ENCODE measurements at places on chromosomes 1 and 21.

DNA sequence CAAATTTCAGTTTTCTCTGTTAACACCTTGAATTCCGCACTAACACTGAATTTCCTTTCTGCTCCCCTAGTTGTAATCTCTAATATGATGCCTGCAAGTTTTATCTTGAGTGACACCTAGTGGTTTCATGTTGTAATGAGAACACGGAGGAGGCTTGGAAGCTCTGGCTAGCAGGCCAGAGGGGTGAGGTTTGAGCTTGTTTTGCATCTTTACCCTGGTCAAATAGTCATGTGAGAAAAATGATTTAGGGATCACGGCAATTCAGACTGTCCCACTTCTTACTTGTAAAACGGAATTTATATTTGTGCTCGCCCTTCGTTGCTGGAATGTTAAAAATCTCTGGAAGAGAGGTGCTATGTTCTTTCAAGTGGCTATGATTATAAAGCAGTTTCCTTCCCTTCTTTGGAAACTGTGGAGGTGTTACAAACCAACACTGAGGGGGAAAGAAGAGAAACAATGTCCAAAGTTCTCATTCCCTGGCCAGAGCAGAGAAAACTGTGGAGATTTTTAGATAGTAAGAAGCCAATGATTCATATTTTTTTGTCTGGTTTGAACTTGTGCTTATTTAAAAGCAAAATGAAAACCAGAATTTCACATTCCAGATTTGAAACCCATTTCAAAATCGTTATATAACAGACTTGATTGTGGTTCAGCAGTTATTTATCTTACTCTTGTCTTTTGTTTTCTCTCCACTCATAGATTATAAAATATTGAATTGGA, 5.3 kb upstream of the MROH9 start:
- DNase-seq, result peak; percentile 76

DNA sequence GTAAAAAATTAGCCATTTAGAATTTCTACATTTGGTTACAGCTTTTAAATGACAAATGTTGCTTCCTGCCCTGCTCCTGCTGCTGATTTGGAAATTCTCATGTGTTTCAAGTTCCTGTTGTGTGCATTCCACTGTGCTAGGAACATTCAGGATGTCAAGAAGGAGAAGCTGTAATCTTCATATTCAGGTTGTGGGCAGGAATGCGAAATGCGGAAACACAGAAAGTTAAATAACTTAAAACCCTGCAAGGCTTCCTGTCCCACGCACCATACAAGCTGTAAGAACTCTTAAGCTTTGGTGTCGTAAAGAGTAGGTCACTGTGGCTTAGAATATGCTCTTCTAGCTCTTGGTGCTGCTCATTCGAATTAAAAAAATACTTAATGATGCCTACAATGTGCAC, 52.6 kb downstream of the S100B start:
- DNase-seq, result no peak

GRCh38 chr1:26417111-26417759, 6.6 kb downstream of the LIN28A start:
- DNase-seq, result peak; percentile 79

GRCh38 chr1:23286401-23286800, 57.7 kb downstream of the HNRNPR start:
- DNase-seq, result no peak

DNA sequence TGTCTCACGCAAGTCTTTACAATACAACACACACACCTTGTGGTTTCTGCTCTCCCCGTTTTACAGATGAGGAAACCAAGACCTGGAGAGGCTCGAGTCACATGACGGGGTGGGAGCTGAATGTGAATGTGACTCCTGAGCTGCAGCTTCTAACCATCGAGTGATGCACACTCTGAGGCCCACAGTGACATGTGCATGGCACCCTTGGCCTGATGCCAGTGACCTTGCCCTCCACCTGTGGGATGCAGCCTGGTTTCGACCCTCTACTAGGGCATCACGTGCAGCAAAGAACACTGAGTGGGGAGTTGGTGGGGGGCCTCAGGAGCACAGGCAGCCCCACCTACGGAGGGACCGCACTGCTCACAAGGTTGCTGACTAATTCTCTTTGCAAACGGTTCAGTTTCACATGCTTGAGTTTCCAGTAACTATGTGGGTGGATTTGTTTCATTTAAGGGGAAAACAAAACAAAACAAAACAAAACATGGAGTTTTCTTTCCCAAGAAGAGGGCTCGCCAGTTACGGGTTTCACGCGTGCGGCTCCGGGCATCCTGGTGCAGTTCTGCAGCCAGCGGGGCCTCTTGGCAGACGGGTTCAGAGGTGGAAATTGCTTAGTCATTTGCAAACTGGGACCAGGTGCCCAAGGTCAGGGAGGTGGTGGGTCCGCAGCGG, 22.9 kb downstream of the SPSB1 start:
- DNase-seq, result peak; percentile 86

- no peak for DNase-seq
Observed at GRCh38 chr21:31772674-31773555, 41.0 kb upstream of the SCAF4 start.

GRCh38 chr1:27887215-27888021, 15.1 kb downstream of the THEMIS2 start:
- no peak for DNase-seq

DNA sequence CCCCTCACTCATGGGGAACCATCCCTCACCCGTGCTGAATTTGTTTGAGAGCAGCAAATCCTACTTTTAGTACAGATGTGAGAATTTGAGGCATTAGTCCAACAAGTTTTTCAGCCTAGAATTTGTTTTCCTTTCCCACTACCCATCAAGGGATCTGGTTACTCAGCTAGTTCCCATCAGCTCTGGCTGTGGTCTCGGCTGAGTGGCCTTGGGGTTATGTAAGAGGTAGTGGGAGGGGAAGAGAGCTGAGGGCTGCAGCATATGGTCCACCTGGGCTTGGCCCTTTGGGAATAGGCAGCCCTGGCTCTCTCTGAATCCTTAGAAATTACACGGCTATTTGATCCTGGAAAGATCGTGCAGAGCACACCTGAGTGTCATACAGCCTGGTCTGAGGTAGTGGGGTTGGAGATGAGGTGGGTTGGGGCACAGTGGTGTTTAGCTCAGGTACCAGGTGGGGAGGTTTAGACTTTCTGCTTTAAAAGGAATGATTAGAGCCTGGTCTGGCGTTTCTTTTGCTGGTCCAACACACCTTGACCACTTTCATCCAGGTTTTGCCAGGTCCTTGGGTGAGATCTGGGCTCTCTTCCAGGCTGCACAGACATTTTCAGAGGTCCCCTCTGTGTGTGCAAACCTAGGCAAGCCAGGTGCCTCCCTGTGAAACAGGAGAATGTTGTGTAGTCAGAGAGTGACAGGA, 4.2 kb downstream of the GSTM4 start:
- DNase-seq, result peak; percentile 55

DNA sequence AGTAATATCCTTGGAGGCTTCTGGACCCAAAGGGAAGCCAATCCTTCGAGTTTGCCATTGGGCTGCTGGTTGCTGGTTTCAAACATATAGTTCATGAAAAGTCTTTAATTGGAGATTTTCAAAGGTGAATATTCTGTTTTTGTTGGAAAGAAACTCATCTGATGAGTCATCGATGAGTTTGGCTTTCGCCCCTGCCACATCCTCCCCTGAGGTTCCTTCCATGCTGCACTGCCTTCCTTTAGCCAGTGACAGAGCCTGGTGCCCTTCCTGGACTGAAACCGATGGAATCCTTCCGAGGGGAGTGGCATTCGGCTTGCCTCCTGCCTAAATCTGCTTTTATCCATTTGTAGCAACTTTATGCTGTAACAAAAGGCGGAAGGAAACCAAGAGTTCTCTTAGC, 550.0 kb downstream of the KIF26B start:
- peak; percentile 70 for DNase-seq
